ENCODE measurements at places on chromosomes 4 and X. TPM values are rescaled to one million over a fixed set of nuclear protein-coding genes. Genes with fewer than 3 reads are reported as not detected.

GRCh38 chrX:153885208-153885787 lies 675 bp downstream of the L1CAM start:
- no peak for DNase-seq
- peak overlapping the region; percentile 43 for H3K4me3 ChIP-seq
- H3K4me1 ChIP-seq = no peaks in the 10 kb centered on the region

- DNase-seq = no peak
- no peak overlapping the region for H3K4me3 ChIP-seq
- H3K36me3 ChIP-seq = no peaks in the 10 kb centered on the region
- H3K4me1 ChIP-seq = no peaks in the 10 kb centered on the region
- peaks cover 12% of the 10 kb centered on the region for H3K27me3 ChIP-seq
- H3K27ac ChIP-seq = no peak overlapping the region
These were observed 26.8 kb upstream of the FGF5 start for GRCh38 chr4:80239480-80240150.

The PNMA6A gene
- total RNA-seq = 0.50 TPM

DNA sequence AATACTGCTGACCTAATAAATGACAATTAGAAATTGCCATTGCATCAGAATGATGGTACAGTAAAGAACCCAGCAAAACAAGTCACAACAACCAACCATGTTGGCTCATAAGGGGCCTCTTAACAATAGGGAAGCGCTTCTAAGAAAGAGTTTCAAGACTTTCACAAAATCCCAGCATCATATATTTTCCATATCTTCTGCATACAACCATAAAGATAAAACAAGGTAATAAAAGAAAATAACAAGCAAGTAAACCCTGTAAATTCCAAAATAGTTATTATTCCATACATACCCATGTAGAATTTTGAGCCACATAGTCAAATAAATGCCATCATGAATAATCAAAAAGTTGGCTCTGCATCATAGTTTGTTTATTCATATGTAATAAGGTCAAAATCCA lies 8.2 kb downstream of the SLC10A7 start:
- H3K4me3 ChIP-seq = no peak overlapping the region
- no peaks in the 10 kb centered on the region for H3K27me3 ChIP-seq
- H3K27ac ChIP-seq = no peak overlapping the region
- no peak for DNase-seq

- H3K27me3 ChIP-seq = peaks cover 3% of the 10 kb centered on the region
- no peaks in the 10 kb centered on the region for H3K36me3 ChIP-seq
- no peak overlapping the region for H3K4me3 ChIP-seq
- no peak for DNase-seq
- no peak overlapping the region for H3K27ac ChIP-seq
These were observed 140.0 kb downstream of the F11 start for GRCh38 chr4:186405957-186406356.

GRCh38 chrX:149641835-149642234 lies 10.2 kb upstream of the TMEM185A start:
- H3K36me3 ChIP-seq = no peaks in the 10 kb centered on the region
- peaks cover 2% of the 10 kb centered on the region for H3K27me3 ChIP-seq
- DNase-seq = no peak
- H3K4me1 ChIP-seq = peaks cover 3% of the 10 kb centered on the region
- H3K4me3 ChIP-seq = no peak overlapping the region

The AREG gene
- total RNA-seq = 0.36 TPM

DNA sequence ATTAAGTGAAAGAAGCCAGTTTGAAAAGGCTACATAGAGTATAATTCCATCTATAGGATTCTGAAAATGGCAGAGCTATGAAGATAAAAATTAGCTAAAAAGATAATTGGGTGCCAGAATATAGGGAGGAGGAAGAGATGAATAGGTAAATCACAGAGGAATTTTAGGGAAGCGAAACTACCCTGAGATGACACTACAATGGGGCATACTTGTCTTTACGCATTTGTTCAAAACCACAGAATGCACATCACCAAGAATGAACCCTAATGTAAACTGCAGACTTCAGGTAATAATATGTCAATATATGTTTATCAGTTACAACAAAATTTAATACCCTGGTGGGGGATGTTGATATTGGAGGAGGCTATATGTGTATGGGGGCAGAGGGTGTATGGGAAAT lies 1342.9 kb downstream of the ADGRL3 start:
- H3K27me3 ChIP-seq = no peaks in the 10 kb centered on the region
- no peak overlapping the region for H3K4me3 ChIP-seq
- no peak for DNase-seq
- no peaks in the 10 kb centered on the region for H3K4me1 ChIP-seq
- no peak overlapping the region for H3K27ac ChIP-seq
- no peaks in the 10 kb centered on the region for H3K36me3 ChIP-seq

- H3K4me3 ChIP-seq = no peak overlapping the region
- H3K4me1 ChIP-seq = no peaks in the 10 kb centered on the region
- no peaks in the 10 kb centered on the region for H3K27me3 ChIP-seq
These were observed 114.6 kb upstream of the PUDP start for GRCh38 chrX:7262551-7262950.

GRCh38 chr4:152126238-152126637 lies 365.4 kb upstream of the GATB start:
- H3K27ac ChIP-seq = no peak overlapping the region
- no peak overlapping the region for H3K4me3 ChIP-seq
- no peaks in the 10 kb centered on the region for H3K27me3 ChIP-seq
- no peak for DNase-seq

The SUPT20HL1 gene
- total RNA-seq = not detected

GRCh38 chrX:97524340-97524739 lies 640.6 kb downstream of the RPA4 start:
- H3K27me3 ChIP-seq = no peaks in the 10 kb centered on the region
- no peak overlapping the region for H3K4me3 ChIP-seq
- peaks cover 14% of the 10 kb centered on the region for H3K36me3 ChIP-seq
- DNase-seq = no peak

The EFHC2 gene
- total RNA-seq = 0.58 TPM

DNA sequence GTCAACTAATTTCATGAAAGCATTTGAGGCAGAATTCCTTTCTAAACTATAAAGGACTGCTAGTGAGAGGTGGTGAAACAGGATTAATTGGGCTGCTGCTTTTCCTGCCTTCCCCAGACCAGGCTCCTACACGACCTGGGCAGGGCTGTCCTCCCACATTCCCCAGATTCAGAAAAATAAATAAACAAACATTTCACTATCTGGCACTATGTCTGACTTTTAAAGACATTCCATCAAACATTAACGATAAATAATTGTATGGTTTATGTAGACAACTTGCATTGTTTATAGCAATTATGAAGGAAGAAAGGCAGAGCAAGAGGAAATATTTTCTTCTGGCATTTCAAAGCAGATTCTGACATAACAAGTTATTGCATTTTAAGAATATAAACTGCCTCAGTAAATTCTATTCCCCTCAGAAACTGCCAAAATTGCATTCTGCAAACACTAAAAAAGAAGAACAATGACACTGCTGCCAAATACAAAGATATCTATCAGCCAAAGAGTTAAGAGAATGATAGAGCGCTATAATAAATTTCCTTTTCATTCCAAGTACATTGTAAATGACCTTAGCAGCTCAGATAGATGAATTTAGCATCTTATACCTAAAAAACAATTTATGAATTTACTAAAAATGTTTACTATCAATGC lies 214.7 kb upstream of the INTU start:
- H3K4me1 ChIP-seq = no peaks in the 10 kb centered on the region
- no peaks in the 10 kb centered on the region for H3K27me3 ChIP-seq
- H3K36me3 ChIP-seq = no peaks in the 10 kb centered on the region
- H3K27ac ChIP-seq = no peak overlapping the region

GRCh38 chrX:9668537-9668936 lies 97.1 kb downstream of the GPR143 start:
- no peak overlapping the region for H3K4me3 ChIP-seq
- H3K27me3 ChIP-seq = no peaks in the 10 kb centered on the region
- no peak overlapping the region for H3K27ac ChIP-seq
- H3K36me3 ChIP-seq = peaks cover 5% of the 10 kb centered on the region
- H3K4me1 ChIP-seq = no peaks in the 10 kb centered on the region
- DNase-seq = no peak

- DNase-seq = no peak
- no peak overlapping the region for H3K4me3 ChIP-seq
- peak overlapping the region; percentile 72 for H3K27ac ChIP-seq
- no peaks in the 10 kb centered on the region for H3K27me3 ChIP-seq
- H3K4me1 ChIP-seq = peaks cover 20% of the 10 kb centered on the region
- H3K36me3 ChIP-seq = peaks cover 46% of the 10 kb centered on the region
These were observed 83.8 kb downstream of the CCKAR start for GRCh38 chr4:26406346-26406975.

GRCh38 chr4:20276848-20277247 lies 25.1 kb downstream of the SLIT2 start:
- no peak for DNase-seq
- H3K36me3 ChIP-seq = no peaks in the 10 kb centered on the region
- no peaks in the 10 kb centered on the region for H3K27me3 ChIP-seq
- H3K27ac ChIP-seq = no peak overlapping the region
- no peaks in the 10 kb centered on the region for H3K4me1 ChIP-seq

The TLR1 gene
- total RNA-seq = 1.5 TPM

The GYG2 gene
- not detected for total RNA-seq

DNA sequence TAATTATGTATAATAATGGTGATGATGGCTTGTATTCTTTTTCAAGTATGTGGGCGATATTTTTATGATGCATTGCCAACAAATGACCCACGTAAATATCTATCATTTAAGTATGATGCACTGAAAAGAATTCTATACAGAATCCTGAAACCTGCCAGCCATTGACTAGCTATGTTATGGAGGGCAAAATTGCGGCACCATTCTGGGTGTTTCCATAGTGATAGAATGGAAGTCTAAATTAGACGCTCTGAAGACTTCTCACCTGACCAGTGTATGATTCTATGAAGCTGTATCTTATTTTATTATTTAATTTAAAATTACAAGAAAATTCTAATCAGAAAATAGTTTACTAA lies 677 bp upstream of the CENPC start:
- H3K4me3 ChIP-seq = peak overlapping the region; percentile 88
- no peaks in the 10 kb centered on the region for H3K27me3 ChIP-seq
- peaks cover 18% of the 10 kb centered on the region for H3K36me3 ChIP-seq
- no peak for DNase-seq
- no peak overlapping the region for H3K27ac ChIP-seq

DNA sequence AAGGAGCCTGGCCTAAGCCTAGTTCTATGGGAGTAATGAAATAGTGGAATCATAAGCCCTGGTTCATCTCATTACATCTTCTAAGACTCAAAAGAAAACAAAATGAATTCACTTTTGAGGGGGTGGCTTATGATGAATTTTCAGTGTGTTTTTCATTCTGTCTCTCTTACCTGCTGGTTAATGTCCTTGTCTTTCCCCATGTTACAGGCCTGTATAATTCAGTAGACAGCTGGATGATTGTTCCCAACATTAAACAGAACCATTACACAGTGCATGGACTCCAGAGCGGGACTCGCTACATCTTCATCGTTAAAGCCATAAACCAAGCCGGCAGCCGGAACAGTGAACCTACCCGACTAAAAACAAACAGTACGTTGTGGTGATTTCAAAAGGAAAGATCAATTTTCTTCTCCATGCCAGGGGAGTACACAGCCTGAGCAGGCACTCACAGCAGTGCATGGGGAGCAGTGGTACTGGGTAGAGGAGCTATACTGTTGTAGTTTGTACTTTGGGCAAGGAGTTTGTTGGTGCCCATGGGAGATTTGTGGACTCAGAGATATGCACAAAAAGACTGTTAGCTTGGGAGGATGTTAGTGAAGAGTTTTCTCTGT lies 57.9 kb downstream of the TEX13B start:
- no peaks in the 10 kb centered on the region for H3K27me3 ChIP-seq
- DNase-seq = no peak
- peaks cover 9% of the 10 kb centered on the region for H3K36me3 ChIP-seq

DNA sequence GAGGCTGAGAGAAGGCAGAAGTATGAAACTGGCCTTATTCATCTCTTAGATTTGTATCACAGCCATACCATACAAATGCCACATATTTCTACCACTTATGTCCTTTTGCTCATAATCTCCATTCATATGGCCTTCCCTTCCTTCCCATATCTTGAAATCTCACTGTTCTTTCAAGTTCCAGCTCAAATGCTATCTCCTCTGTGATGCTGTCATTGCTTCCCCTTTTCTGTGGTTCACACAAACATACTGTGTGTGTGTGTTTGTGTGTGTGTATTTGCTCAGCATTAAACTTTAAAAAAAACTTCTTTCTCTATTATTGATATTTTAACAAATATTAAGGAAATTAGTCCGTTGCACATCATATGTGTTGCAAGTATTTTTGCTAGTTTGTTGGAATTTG lies 26.7 kb downstream of the PHKA1 start:
- H3K36me3 ChIP-seq = peaks cover 1% of the 10 kb centered on the region
- no peak overlapping the region for H3K27ac ChIP-seq
- H3K27me3 ChIP-seq = peaks cover 2% of the 10 kb centered on the region
- DNase-seq = no peak

The PCDH11X gene
- total RNA-seq = not detected

The SMPX gene
- total RNA-seq = not detected

DNA sequence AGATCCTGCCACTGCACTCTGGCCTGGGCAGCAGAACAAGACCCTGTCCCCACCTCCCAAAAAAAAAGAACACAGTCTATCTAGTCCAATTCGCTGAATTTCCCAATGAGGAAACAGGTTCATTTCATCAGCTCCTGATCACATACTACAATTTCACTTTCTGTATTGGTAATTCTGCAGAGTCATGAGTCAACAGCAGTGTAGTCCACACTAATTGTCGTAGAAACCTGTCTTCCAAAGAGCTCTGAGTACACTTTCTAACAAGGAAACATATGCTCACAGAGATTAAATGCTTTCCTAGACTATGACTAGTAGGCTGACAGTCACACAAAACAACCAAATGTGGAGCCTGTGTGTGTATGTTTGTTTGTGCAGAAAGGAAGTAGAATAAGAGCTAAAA lies 91.9 kb downstream of the GPC4 start:
- H3K36me3 ChIP-seq = no peaks in the 10 kb centered on the region
- H3K27me3 ChIP-seq = no peaks in the 10 kb centered on the region
- H3K27ac ChIP-seq = no peak overlapping the region
